Putamen (tissue), 1 donor: ENCODE measurements at places on chromosomes 7 and 10.

DNA sequence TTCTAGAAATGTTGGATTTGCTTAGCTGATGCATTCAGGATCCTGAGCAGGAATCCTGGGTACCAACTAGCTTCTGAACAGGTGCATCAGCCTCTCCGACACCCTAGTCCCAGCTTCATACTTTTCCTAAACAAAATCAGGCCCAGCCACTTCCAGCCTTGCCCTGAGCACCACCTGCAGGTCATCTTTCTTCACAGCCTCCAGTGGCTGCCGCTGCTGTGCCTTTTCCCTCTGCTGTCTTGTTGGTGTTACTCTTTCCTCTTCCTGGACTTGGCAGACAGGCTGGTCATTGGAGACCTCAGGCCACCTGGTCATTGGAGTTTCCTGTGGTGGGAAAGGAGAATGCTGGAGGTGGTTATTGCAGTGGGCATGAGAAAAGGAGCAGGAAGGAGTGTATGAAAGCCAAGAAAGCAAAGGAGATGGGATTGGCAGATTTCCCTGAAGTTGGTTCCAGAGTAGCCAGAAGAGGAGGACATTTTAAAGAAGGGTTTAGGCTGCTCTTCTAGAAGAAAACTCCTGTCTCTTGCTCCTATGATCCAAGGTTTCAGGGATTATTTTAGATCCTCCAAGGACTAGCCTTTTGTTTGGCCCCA, 48.2 kb upstream of the NFKB2 start:
- no peak for DNase-seq

GRCh38 chr10:28246023-28246422, 56.8 kb downstream of the MPP7 start:
- peak; percentile 16 for DNase-seq

- DNase-seq: no peak
Observed at GRCh38 chr10:15158972-15159371, 9.5 kb downstream of the NMT2 start.

DNA sequence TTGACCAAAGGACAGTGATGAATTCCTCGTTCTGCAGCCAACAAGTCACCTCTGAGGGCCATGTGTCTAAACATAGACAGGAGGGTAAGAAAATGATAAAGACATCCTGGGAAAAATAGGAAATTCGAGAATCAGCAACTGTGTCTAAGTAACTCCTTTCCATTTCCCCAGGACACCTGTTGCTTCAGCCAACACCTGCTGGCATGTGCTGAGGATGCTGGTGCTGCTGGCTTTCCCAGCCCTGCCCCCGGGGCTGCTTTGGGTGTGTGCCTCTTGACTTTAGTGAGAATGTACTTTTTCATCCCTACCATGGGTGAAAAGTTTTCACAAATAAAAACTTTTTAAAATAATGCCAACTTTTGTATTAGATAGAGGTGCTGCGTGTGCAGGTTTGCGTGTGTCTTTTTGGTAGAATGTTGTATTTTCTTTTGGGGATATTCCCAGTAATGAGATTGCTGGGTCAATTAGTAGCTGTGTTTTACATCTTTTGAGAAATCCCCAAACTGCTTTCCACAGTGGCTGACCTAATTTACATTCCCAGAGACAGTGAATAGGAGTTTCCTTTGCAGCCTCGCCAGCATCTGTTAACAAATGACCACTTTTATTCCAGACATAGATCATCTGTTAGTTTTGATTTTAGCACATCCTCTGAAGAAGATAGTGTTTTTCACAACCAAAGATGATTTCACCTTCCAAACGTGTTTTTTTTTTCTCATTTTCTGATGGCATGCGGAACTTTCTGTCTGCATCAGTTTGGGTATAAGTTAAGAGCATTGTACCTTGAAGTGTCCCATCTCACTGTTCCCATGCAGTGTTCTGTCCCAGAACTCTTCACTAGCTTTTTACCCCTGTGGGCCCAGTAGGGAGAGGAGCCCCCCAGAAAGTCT, 104.2 kb upstream of the ACBD5 start:
- no peak for DNase-seq

- DNase-seq: no peak
Observed at GRCh38 chr10:103103989-103104388, 89.1 kb downstream of the NT5C2 start.

GRCh38 chr10:3948843-3949242, 163.8 kb upstream of the KLF6 start:
- DNase-seq: no peak

DNA sequence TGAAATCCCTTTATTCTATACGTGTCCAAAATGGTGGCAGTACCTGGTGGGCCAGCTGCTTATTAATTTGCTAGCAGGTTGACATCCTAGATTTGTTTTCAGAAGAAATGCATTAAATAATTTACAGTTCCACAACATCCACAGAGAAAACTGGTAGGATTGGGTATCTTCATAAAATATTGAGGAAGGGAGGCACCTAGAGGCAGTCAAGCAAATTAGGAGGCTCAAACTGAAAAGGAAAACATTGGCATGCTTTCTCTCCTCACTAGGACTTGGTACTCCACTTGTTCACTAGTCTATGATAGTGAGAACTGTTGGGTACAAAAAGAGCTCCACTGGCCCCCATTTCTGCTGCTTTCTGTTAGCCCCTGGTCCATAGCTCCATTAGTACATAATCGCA, 18.3 kb upstream of the LRGUK start:
- DNase-seq: peak; percentile 4

- no peak for DNase-seq
Observed at GRCh38 chr7:7208520-7208919, 26.2 kb downstream of the C1GALT1 start.

GRCh38 chr7:143435266-143435665, 8.0 kb upstream of the TAS2R60 start:
- DNase-seq: no peak

DNA sequence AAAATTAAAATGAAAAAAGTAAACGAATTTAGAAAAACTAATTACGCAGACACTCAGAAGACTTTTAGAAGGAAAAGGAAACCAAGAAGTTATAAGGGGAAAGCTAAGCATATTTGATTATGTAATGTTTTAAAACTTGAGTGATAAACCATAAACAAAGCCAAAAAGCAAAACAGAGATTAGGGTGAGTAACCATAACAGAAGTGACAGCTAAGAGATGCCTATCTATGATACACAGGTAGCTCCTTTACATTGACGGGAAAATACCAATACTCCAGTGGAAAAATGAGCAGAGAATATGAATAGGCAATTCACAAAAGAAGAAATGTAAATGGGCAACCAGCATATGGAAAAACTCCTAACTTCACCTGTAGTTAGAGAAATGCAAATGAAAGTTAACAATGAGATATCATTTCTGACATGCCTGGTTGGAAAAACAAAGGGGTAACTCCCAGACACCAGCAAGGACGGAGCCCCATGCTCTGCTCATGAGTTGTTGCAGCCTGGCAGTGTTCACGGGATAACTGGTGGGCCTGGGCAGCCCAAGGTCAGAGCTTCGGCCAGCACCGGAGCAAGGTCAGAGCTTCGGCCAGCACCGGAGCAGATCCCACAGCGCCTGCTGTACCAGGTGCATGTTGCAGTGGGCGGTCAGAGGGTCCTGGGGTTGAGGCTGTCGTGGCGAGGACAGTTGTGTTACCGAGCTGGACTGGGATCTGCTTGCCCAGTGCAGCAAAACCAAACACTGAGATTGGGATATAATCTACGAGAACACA, 58.9 kb downstream of the ALOX5 start:
- no peak for DNase-seq

- no peak for DNase-seq
Observed at GRCh38 chr10:57457972-57458512, 809.7 kb downstream of the IPMK start.
